ENCODE measurements at places on chromosomes 16 and 17.
A peak's percentile ranks its signal among the peaks of the same experiment; 100 is the strongest.

GRCh38 chr17:32266389-32267301, 1.0 kb downstream of the RHBDL3 start:
- DNase-seq: no peak

GRCh38 chr17:17664064-17664452, 17.2 kb upstream of the RAI1 start:
- no peak for DNase-seq

DNA sequence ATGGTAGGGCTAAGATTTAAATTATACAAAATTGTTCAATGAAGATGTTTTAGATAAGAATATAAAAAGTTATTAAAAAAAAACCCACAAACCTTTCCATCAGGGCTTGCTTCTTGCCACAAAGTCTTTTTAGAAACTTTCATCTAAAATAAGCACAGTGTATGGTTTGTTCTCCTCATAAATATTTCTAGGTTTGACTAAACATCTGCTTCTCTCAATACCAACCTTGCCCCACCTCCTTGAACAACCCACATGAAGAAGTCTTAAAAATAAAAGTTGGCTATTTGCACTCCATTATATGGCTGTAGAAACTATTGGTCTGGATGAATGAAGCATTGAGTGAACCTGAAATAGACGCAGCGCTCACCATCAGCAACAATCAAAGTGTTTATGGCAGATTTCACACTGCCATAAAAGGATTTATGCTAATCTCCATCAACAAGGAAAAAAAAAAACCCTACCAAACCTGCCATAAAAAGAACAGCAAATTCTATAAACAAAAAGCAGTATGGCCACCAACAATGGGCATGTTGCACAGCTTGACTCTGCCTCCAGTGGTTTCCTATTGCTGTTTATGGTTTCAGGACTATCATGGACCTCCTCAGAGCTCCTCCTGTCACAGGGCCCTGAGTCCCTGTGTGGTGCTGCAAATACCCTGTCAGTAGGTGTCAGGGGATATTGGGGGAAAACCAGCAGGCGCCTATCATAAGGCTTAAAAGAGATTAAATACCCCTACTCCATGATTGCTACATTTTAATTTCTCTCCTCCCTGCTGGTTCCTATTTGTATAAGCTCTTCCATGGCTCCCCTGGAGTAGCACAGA, 37.6 kb downstream of the SNX11 start:
- DNase-seq: no peak

DNA sequence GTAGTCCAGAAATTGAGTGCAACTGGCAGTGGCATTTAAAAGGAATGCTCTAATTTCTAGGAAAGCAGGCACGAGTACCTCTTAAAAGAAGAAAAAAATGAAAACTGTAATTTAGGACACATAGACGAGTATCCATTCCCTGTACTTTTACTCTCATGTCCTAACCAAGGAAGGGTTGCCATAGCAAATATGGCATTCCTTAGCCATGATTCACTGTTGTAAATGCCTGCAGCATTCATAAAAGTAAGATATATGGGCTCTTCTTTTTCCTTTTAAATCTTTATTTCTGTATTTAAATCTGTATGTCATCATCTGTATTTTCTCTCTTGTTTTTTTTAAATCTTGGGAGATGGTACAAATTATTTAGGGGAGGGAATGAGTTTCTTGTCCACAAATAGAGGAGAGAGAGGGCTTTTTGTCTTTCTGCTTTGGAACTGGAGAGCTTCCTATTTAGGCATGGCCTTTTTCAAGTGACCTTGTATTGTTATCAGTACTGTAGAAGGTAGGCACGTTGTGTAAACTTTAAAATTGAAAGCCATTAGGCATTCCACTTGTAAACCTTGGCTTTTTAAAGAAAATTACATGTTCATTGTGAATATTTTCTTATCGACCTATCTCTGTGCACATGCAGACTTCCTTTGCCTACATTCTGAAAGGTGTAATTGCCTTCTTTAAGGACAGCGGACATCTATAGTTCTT, 50.0 kb downstream of the TENT4B start:
- no peak for DNase-seq

GRCh38 chr17:15311996-15312395, 29.4 kb downstream of the TEKT3 start:
- DNase-seq: no peak

GRCh38 chr16:9425236-9425635, 333.8 kb downstream of the HAPSTR1 start:
- no peak for DNase-seq

DNA sequence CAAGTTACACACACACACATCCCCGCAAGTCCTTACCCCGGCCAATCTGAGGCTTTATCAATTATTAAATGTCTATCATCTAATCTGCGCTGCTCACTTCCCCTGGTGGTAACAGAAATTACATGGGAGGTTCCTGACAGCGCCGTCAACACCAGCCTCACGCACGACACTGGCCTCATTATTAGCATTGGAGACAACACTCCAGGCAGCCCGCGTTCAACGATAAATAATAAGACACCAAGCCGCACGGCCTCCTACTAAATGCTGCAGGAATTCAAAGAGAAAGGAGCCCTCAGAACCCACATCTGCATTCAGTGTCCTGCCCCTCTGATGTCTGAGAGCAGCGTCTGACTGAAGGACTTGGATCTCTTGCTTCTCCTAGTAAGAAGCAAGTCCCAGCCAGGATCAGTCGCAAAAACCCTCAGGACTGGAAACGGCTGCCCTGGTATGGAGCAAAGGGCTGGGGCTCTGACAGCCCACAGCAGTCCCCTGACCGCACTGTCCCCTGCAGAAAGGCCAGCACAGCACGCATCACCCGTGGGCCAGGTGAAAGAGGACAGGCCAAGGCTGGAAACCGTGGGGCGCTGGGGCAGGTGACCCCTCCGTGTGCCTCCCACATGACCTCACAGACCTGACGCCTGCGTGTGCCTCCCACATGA, 7.6 kb upstream of the RPH3AL start:
- DNase-seq: no peak

- no peak for DNase-seq
These were observed 128.9 kb upstream of the GOT2 start for GRCh38 chr16:58863042-58863441.

- DNase-seq: no peak
These were observed 32.0 kb downstream of the SBK1 start for GRCh38 chr16:28324235-28324886.

GRCh38 chr16:58490065-58490464, 9.9 kb upstream of the NDRG4 start:
- no peak for DNase-seq

- DNase-seq: peak; percentile 75
These were observed 17.1 kb upstream of the NAGLU start for GRCh38 chr17:42518755-42519545.

DNA sequence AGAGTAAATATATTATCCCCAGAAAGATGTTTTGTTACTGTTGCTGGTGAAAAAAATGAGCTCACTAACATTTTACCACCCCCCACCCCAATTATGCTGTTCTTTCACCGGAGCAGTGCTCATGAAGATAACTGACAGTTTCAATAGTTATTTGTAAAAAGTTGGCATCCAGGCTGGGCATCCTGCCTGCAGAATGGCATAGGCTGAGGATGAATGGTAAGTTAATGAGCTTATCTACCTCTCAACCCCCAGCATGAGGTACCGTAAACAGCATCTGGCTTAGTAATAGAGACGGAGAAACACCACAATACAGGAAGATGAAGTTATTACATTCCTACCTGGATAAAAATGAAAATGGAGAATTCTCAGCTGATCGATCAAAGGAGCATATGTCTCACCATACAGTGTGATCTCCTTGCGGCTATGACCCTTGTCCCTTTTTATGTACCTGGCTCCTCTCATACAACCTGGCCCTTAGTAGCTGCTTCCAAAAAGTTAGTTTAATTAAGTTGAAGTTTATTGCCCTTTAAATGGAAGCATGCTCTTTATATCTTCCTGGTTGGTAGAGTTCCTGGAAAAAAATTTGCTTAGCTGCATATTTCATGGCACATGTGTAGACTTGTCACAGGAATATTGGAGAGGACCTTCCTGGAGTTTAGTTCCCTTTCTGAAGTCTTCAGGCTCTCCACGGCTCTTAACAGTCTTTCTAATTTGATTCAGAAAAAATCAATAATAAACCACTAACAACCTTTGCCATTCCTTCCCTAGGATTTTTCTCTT, 61.2 kb upstream of the MPHOSPH6 start:
- DNase-seq: no peak

- DNase-seq: no peak
These were observed 12.0 kb downstream of the KCNJ2 start for GRCh38 chr17:70181376-70181775.

DNA sequence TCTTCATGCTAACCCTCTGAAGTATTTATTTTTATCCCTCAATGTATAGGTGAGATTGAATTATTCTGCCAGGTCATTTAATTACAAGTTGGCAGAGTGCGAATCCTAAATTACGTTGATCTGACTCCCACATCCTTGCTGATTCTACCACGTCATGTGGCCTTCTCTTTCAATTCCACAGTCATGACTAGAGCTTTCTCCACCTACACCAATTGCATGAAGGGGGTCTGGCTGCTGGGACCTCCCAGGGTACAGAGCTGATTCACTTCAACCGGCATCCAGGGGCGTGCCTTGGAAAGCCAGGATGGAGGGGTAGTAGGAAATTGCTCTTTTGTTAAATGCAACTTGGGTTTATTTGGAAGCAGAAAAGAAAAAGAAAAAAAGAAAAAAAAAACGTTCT, 41.1 kb upstream of the CDH13 start:
- no peak for DNase-seq

- no peak for DNase-seq
These were observed 15.0 kb downstream of the CBX4 start for GRCh38 chr17:79824234-79824633.

- peak; percentile 75 for DNase-seq
These were observed at the start of gene PRR29 for GRCh38 chr17:63998050-63998720. Gene PRR29, plus strand, starts transcription at chr17:63998351. Its CDS starts 14 bp downstream, at chr17:63998365.

DNA sequence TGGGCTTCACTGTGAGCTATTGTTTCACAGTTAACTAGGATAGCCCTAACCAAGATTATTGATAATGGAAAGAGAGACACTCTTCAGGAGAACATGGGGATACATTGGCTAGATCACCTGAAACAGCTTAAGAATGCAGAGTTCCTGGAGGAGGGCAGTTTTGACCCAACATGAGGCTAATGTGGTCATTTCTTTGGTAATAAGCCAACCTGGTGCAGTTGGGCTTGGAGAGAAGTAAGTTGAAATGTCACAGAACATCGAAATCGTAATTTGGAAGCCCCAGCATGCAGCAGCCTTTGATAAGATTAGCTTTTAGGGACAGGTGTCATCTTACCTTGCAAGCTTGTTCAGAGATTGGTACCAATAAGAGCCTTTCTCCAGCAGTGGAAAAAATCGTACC, 556.6 kb upstream of the GOT2 start:
- no peak for DNase-seq

DNA sequence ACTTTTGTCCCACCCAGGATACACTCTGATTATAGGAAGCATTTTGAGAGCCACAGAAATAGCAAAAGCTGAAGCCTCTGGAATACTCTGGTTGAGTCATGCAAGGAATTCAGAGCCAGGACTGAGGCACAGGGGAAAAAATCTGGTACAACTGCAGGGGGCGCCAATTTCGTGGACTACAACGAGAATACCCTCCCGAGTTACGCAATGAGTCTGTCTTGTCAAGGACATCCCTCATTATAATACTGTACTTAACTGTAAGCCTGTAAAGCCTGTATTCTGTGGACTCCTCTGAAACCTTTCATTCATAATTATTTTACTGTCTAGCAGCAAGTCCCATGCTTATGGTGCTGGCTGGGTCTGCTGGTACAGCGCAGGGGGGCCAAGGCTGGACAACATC, 7.8 kb downstream of the HOXB1 start:
- no peak for DNase-seq

DNA sequence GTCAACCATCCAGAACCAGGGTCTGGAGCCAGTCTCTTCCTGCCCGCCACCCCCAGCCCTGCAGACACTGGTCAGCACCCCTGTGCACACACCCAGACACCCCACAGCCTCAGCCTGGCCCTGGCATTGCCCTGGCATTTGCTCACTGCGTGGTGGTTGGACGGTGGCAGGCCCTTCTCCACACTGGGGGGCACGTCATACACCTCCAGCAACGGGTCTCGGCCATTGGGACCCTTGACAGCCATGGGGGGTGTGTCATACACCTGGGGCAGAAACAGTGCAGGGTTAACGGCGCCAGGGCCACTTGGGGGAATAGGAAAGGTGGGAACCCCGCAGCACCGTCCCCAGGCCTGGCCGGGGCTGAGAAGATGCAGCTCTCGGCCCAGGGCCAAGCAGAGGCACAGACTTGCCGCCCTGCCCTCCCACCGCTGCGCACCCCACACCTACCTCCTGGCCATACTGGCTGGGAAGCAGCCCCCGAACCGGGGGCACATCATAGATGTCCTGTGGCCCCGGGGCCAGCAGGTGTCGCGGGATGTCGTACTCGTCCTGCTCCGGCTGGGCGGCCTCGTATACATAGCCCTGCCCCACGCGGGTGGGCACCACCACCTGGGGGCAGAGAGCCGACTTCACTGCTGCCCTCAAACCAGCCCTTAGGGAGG, 14.6 kb downstream of the BCAR1 start:
- no peak for DNase-seq

- no peak for DNase-seq
These were observed 189.0 kb downstream of the SLC39A11 start for GRCh38 chr17:72903522-72903921.

GRCh38 chr17:77894126-77894956, 64.2 kb upstream of the TNRC6C start:
- DNase-seq: no peak

DNA sequence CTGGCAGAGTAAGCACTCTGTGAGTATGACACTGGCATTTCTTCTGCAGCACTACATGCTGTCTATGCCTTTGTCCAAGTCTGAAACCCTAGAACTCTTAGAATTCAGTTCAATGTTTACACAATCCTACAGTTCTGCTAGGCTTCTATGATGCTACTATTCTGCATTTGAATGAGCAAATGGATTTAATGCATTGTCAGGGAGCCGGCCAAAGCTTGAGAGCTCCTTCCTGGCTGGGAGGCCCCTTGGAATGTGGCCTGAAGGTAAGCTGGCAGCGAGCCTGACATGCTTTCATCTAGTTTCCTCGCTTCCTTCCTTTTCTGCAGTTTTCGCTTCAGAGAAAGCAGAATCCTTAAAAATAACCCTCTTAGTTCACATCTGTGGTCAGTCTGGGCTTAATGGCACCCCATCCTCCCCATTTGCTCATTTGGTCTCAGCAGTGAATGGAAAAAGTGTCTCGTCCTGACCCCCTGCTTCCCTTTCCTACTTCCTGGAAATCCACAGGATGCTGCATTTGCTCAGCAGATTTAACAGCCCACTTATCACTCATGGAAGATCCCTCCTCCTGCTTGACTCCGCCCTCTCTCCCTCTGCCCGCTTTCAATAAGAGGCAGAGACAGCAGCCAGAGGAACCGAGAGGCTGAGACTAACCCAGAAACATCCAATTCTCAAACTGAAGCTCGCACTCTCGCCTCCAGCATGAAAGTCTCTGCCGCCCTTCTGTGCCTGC, at the start of gene CCL2:
Gene CCL2, plus strand, starts transcription at position 635 of the 730 bp plus-strand sequence. Its CDS starts 65 bp downstream, at position 700.
- DNase-seq: peak; percentile 74

- DNase-seq: no peak
These were observed 72.0 kb upstream of the CHMP6 start for GRCh38 chr17:80919331-80920311.

- no peak for DNase-seq
These were observed at the start of gene ATP2C2 for GRCh38 chr16:84368308-84368996. Gene ATP2C2, plus strand, starts transcription at chr16:84368538. Its CDS starts 78 bp downstream, at chr16:84368616.

All from ureter (tissue), 1 donor.